Stimulated activated CD4-positive, alpha-beta T cell treated with anti-CD3 and anti-CD28 coated beads, Interleukin-12 subunit alpha, Interleukin-12 subunit beta, amount 100 ng/mL, for 24 hours (primary cell): ENCODE measurements at places on chromosomes 13 and 19.

GRCh38 chr19:925087-925525 lies 729 bp upstream of the ARID3A start:
- DNase-seq = no peak

DNA sequence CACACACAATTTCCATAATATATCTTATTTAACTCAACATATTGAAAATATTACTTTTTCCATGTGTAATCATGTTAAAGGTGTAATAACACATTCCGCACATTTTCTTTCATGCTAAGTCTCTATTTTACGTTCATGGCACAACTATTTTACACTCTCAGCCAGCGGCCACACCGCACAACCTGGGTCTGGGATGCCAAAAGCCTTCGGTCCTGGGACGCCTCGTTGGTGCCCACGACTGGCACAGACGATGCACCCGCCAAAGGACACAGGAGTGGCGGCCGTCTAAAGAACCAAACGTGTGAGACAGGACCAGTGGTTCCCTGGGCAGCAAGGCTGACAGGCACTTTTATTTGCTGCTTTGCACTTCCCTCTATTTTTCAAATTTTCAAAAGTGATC lies 10.0 kb upstream of the PROZ start:
- DNase-seq = no peak

DNA sequence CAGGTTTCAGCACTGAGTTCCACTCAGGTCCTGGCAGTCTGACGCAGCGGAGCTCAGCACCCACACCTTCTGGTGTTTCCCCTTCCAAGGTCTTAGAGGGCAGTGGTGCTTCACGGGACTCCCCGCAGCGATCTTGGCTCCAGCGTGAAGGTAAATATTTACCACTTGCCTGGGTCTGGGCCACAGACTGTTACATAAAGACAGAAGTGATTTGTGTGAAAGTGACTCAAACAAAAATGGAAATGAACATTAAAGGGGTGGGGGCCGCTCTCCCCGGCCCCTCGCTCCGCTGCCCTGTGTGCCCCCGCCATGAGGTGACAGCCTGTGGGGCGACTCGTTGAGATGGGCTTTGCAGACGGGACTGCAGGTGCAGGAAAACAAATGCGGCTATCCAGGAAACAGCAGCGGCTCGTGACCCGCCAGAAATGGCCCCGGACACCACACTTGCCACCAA lies 55.0 kb downstream of the GGACT start:
- no peak for DNase-seq

DNA sequence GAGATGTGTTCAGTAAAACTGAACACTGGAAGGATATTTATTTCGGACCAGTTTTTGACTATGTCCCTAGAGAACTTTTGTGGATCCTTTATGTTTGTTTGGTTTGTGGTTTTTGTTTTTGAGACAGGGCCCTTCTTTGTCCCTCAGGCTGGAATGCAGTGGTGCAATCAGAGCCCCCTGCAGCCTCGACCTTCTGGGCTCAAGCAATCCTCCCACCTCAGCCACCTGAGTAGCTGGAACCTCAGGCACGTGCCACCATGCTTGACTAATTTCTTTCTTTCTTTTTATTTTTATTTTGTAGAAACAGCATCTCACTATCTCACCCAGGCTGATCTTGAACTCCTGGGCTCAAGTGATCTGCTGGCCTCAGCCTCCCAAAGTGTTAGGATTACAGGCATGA lies 955 bp upstream of the ZNF709 start:
- DNase-seq = no peak

DNA sequence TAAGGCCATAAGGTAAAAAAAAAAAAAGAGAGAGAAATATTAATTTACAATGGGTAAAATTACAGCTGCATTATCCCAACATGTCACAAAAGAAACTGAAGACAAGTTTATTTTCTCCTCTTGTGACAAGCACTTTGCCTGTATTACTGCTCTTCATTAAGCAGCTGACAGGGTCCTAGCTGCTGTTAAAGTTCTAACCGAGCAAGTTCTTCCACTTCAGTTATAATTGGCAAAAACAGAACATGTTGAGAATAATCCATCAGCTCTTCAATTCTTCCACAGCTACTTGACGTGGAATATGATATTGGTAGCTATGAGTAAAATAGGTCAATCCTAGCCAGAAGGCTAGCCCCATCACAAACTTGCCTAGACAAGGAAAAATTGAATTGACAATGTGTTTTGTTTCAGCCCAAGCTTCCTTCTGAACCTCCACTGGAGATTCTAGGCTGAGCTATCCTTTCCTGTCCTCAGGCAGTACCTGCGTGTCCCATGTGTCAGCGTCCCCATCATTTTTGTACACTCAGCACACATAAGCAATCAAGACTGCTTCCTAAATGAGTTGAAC lies 32.2 kb upstream of the DOCK9 start:
- no peak for DNase-seq

DNA sequence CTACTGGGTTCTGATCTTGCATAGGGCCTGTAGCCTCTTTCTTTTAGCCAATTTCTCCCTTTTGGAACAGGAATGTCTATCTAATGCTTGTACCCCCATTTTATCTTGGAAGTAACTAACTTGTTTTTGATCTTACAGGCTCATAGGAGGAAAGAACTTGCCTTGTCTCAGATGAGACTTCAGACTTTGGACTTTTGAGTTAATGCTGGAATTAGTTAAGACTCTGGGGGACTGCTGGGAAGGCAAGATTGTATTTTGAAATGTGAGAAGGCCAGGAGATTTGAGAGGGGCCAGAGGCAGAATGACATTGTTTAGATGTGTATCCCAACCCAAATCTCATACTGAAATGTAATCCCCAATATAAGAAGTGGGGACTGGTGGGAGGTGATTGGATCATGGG lies 2.5 kb upstream of the ZNF546 start:
- no peak for DNase-seq

DNA sequence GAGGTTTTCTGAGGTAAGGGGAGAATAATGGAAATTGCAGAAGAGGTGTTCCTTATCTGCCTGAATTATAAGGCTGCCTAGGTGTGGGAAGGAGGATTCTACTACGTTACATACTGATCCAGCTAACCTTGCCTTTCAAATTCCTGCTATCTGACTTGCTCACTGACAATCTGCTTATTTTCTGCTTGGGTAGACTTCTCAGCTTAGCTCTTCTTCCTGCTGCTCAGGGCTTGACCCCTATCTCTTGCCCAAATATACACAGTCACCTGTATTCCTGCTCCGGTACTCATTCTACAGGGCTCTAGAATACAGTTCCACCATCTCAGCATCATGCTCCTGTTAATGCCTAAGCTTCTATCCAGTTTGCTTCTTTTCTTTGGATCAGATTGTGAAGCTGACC lies 1607.6 kb downstream of the OLFM4 start:
- DNase-seq = no peak

DNA sequence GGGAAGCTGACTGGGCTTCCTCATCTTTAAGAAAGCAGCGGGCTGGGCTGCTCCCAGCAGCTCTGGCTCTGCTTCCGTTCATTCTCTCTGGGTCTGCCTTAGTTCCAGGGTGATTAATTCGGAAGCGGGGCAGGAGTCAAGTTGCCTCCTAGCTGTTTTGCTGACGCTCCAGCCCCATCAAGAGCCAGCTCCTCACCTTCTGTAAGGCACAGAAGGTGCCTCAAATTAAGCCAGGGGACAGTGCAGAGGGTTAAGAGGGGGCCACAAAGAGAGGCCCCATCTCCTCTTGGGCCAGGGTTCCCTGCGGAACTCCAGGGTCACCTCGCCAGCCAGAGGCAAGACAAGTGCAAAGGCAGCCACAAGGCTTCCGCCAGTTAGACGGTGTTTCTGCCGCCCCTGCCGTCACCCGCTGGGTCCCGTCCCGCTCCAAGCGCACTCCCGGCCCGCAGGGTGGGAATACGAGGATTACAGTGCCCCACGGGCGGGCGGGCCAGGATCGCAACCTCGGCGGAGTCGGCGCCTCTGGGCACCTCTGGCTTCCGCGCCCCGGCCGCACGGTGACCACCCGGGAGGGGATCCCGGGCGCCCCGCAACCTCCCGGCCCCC lies 508 bp downstream of the SLC15A1 start:
- no peak for DNase-seq

DNA sequence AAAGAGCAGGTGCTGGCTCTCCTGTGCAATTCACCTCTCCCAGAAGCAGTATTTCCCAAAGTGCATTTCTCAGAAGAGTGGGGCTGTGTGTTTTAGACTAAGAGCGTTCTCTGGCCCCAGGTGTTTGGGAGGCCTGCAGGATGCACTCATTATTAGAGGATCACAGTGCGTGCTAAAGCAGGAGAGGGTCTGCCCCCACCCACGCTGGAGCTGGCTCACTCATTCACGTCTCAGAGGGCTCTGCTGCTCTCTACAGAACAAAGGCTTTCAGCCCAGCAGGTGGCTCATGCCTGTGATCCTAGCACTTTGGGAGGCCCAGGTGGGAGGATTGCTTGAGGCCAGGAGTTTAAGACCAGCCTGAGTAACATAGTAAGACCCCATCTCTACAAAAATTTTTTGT lies 756.7 kb downstream of the UQCRFS1 start:
- DNase-seq = no peak

GRCh38 chr19:34276614-34277013 lies 22.3 kb downstream of the GARRE1 start:
- no peak for DNase-seq

GRCh38 chr19:7628589-7629311 lies 595 bp downstream of the XAB2 start:
- no peak for DNase-seq

- peak; percentile 46 for DNase-seq
Measured at GRCh38 chr19:33280351-33280921, 21.9 kb downstream of the CEBPA start.

DNA sequence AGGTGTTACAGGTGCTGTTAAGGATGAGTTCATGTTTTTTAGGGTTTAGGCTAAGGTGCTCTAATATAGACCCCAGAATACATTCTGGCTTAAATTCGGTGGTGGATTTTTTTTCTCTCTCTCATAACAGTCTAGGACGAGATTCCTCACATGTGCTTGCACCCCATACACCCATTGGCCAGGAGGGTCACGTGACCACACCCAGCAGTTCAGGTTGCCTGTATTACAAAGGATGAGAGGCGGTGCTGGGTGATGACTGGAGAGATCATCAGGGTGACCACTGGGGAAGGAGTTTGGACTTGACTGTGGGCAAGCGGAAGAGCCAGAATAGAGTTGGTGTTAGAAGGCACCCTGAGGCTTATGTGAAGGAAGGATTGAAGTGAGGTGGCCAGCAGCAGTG lies 27.7 kb downstream of the PPP2R1A start:
- DNase-seq = no peak

- no peak for DNase-seq
Measured at GRCh38 chr13:67726979-67727378, 496.8 kb upstream of the PCDH9 start.

GRCh38 chr13:36101157-36101556 lies 30.0 kb downstream of the DCLK1 start:
- DNase-seq = no peak

- no peak for DNase-seq
Measured at GRCh38 chr13:44876782-44877324, 112.4 kb downstream of the NUFIP1 start.

DNA sequence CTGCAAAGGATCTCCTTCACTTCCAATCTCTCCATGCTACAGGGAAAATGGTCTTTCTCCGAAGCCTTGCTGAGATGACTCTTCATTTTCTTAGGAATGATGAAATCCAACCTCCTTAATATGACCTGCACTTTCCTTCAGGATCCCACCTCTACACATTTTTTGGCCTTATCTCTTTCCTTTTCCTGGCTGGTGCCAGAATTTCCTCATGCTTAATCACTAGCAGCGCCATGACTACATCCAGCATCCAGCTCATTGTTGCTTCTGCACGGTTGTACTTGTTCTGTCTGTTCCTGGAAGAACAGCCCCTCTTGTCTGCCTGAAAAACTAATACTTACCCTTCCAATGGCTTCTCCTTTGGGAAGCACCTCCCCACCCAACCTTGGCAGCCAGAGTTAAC lies 68.4 kb downstream of the TEX26 start:
- no peak for DNase-seq

DNA sequence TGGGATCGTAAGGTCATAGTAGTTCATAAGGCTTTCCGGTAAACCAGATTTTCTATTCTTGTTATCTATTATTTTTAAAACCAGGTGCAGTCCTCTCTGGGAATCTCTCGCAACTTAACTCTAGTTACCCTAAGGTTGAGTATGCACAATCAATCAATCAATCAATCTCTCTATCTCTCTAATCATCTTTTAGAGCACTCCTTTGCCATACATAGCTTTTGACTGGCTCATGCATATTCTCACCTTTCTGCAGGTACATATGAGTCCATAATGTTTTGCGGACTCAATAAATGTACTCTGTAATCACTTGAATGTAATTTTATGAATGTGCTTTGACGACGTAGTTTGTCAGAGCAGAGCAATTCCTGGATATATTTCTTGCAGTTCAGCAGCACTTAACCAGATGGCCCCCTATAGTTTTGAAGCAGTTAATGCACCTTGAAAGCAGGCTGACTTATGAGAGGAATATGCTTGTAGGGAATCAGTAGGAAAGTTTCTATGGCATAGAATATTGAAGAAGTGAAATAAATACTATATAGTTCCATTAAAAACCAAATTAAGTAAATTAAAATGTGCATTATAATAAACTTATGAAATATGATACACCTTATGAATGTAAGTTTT lies 524.7 kb downstream of the GPC5 start:
- DNase-seq = no peak

DNA sequence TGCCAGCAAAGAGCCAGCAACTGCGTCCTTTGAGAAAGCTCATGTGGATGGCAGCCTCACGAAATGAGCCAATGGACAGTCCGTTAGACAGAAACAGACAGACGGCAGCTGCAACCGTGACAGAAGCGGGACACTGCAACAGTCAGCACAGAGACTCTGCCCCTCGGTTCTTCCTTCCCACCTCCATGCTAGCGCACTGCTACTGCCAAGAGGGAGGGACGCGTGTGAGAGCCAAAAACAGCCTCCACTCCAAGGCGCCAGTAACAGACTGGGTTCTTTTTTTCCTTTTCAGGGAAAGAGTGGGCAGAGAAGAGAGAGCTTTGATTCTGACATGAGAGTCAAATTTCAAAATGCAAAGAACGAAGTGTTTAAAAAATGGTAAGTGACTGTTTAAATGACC lies 77.5 kb downstream of the SERP2 start:
- DNase-seq = no peak

- DNase-seq = no peak
Measured at GRCh38 chr13:58165617-58166016, 534.1 kb downstream of the PCDH17 start.

GRCh38 chr13:39326469-39327171 lies 276.4 kb downstream of the LHFPL6 start:
- no peak for DNase-seq

- no peak for DNase-seq
Measured at GRCh38 chr13:45782327-45783045, 69.1 kb downstream of the SIAH3 start.

GRCh38 chr19:17112700-17113099 lies 37.1 kb downstream of the MYO9B start:
- DNase-seq = no peak

DNA sequence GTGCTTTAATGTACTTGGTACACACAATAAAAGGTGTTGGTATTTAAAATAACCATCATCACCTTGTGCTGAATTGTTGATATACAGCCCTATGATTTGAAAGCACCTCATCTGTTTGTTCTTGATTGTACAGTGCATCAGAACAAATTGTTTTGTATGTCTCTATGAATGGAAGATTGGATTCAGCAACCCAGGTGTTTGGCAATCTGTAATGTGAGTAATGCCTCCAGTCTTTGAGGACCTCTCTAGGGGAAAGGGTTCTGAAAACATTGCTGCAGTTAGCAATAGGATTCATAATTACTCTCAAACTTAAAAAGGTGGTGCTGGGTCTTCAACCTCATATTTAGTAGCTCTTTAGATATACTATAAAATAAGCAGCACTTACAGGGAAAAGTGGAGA lies 341.8 kb downstream of the OXGR1 start:
- DNase-seq = no peak
